Activated CD4-positive, alpha-beta memory T cell treated with anti-CD3 and anti-CD28 coated beads for 36 hours (primary cell): ENCODE measurements at places on chromosomes 7 and 10. TPM values are rescaled to one million over a fixed set of nuclear protein-coding genes. Genes with fewer than 3 reads are reported as not detected.

The CNPY1 gene
- total RNA-seq = not detected

The LIPF gene
- total RNA-seq = not detected

The BMPER gene
- not detected for total RNA-seq

GRCh38 chr7:100373261-100373831, at the start of gene PILRA:
PILRA (plus strand) TSS chr7:100373487; CDS start chr7:100373657, 170 bp downstream.
- no peak within 1 kb of the TSS for H3K27ac ChIP-seq
- H3K27me3 ChIP-seq = no peaks in the 10 kb centered on the region
- H3K4me1 ChIP-seq = peaks cover 8% of the 10 kb centered on the region
- H3K36me3 ChIP-seq = no peaks in the 10 kb centered on the region
- DNase-seq = no peak
- no peak within 1 kb of the TSS for H3K4me3 ChIP-seq

- H3K27ac ChIP-seq = no peak overlapping the region
- no peak overlapping the region for H3K4me3 ChIP-seq
Observed at GRCh38 chr10:76082956-76083355, 651.5 kb downstream of the LRMDA start.

DNA sequence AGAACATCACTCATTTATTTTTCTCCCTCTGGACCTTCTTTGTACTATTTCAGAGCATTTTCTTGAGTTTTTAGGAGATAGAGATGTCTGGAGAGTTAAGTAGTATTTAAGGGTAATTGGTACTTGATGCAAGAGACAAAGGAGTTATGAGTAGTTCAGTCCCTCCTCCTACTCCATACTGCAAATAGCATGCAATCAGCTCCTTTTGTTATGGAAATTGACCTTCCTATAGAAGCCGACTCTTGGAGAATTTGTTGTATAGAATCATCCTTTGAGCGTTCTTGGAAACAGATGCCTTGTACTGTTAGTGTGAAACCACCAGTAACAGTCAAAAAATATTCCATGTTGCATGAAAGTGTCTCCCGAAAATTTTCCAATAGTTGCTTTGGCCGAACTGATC, 428.2 kb upstream of the GALNT17 start:
- no peak overlapping the region for H3K27ac ChIP-seq
- H3K4me3 ChIP-seq = no peak overlapping the region
- no peaks in the 10 kb centered on the region for H3K36me3 ChIP-seq
- DNase-seq = no peak

- H3K27me3 ChIP-seq = no peaks in the 10 kb centered on the region
- H3K4me3 ChIP-seq = no peak overlapping the region
- peak overlapping the region; percentile 52 for H3K27ac ChIP-seq
- H3K4me1 ChIP-seq = peaks cover 35% of the 10 kb centered on the region
- peak; percentile 57 for DNase-seq
Observed at GRCh38 chr7:140316165-140316661, 82.1 kb downstream of the SLC37A3 start.

DNA sequence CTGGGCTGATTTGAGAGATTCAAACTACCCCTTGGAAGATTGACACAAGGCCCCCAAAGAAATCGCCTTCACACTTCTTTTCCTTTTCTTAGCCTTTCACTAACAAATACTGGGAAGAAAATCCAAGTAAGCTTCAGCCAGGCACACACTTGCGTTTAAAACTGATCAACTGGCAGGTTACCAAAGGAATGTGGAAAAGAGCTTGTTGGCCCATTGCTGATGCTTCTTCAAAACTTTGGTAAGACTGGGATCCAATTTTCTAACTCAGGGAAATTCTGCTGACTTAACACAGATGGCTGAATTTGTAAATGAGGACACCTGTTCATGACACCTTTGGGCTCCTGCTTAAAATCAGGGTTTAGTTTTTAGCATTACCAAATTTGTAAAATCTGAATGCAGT, 464.5 kb upstream of the GALNT17 start:
- no peaks in the 10 kb centered on the region for H3K36me3 ChIP-seq
- peaks cover 1% of the 10 kb centered on the region for H3K27me3 ChIP-seq
- no peak for DNase-seq

GRCh38 chr7:14717169-14717568, 185.4 kb downstream of the DGKB start:
- DNase-seq = no peak
- no peak overlapping the region for H3K4me3 ChIP-seq
- H3K27ac ChIP-seq = no peak overlapping the region
- peaks cover 9% of the 10 kb centered on the region for H3K4me1 ChIP-seq
